Cardiac fibroblast (primary cell): ENCODE measurements at places on chromosomes 3 and 15.

DNA sequence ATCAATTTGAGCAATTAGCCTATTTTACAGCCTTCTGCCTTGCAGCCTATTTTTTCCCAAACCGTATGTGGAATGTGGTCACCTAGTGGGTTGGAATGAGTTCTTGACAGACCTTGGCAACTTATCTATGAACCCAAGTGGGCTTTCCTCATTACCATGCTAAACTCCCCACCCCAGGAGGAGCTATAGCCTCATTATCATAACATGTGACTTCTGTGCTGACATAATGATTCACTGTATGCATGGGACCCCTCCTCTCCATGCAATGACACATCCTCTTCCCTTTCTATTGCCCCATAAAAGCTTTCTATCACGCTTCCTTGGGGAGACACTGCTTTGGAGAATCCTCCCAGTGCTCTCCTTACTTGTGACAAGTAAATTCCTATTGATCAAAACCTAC lies 83.5 kb upstream of the FHIT start:
- no peak for DNase-seq

DNA sequence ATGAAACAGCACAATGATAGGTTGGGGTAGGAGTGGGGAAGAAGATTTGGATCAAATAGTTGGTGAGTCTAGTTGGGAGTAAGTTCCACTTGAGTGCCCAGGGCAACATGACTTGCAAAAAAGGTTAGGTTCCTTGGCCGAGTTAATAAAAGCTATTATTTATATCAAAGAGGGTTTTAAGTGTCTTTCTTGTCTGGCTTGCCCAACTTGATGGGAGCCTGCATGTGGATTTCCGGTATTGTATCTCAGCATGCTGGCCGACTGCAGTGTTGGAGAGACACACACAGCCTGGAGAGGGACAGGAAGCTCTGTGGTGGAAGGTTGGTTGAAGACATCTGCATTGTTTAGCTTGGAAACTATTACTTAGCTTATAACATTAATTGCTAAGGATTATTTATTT lies 449.5 kb upstream of the TBL1XR1 start:
- DNase-seq, result no peak

DNA sequence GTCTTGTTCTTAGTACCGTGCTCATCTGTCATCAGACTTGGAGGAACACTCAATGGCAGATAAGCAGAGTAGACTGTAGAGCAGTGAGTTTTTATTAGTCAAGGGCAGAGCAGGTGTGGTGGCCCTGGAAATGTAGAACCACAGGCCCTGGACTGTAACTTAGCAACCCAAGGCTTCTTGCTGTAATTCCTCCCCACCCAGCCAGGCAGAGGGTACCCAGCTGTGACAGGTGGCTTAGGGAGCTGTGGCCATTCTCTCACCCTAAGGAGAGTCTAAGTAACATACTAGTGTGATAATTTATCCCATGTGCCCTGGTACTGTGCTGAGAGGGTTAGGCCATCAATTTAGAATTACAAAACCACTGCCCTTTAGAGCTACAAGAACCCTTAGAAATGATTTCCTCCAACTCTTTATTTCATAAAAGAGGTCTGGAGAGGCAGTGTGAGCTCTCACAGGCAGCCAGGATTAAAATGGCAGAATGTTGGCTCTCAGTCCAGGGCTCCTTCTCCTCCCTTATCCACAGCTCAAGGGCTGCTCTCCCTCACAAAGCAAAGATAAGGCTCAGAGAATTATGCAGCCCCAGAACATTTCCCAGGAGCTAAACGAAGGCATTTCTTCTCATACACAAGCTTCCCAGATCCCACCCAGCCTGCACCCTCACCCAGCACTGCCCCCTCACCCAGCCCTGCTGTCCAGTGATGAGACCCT lies 3.0 kb downstream of the POMGNT2 start:
- peak; percentile 27 for DNase-seq

DNA sequence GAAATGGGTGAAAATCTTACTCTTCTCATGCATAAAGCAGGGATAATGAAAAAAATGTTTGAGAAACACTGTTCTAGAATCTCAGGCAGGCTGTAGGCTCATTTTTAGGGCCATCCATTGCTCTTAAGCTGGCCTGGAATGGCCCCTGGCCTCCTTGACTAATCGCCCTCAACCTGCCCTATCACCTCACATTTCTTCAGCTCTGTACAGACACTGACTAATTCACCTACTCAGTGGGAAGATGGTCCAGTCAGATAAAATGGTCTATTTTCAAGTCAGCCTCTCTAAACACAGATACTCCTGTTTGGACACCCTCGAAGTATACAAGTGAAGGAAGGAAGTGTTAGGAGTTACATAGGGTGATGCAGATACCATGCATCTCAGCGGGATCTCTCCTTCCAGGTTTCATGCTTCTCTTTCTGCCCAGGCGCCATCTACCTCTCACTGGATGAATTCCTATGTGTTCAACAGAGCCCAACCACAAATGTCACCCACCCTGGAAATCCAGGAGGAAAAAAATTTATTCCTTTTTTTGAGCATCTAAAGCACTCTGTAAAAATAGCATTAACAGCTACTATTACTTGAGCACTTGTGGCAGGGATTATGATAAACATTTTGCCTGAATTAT lies 12.1 kb downstream of the FMN1 start:
- DNase-seq, result no peak

DNA sequence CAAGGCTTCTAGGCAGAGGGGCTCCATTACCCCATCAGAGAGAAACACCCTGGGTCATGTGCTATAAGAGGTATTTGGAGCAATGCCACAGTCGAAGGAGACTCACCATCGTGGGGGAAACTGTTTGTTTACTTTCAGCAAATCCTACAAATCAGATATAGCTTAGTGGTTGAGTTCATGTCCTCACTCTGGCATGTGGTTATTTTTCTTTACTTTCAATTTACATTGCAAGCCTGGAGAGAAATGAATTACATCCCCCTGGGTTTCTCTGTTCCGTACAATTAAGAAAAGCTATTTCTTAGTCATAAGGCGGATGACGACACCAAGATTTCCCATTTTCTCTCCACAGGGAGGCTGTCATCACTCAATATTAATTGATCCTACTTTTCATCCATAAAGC lies 36.9 kb downstream of the RFTN1 start:
- peak; percentile 93 for DNase-seq

DNA sequence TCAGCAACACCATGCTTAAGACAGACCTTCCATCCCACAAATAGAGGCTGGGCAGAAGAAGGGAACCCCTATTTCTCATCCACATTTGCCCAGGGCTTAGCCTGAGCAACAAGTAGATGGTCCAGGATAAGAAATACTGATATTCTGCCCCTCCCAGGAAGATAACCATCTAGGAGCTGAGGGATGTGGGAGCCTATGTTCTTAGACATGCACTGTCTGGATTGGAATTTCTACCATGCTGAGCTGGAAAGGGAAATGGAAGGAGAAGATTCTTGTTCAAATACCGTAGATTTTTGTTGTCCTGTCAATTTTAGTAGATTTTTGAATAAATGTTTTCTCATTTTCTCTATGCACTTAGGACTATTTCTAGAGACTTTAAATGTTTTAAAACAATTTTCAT lies 450.7 kb upstream of the SEMA6D start:
- DNase-seq, result no peak

GRCh38 chr15:35720019-35720418 lies 174.1 kb upstream of the DPH6 start:
- peak; percentile 27 for DNase-seq

DNA sequence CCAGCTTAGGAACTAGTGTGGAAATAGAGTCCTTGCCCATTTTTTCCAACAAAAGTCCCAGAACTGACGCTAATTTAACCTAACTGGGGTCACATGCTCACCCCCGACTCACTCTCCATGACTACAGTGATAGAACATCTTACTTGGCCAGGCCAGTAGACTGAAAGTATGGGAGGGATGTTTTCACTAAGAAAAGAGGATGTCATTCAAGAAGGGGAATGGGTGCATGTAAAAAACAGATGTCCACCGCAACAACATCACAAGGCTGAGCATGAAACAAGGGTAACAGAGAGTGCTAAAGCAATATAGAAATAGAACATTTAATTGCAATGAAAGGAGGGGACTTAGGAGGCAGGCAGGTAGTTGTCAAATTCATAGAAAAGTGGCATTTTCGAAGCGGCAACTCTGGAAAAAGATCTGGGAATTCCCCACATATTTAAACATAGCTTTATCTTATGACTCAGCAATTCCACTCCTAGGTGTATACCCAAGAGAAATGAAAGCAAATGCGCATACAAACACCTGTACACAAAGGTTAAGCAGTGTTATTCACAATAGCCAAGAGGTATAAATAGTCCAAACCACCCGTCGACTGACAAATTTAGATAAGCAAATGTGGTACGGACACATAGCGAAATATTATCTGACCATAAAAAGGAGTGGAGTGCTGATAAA lies 41.1 kb upstream of the UBE2E2 start:
- no peak for DNase-seq

GRCh38 chr3:116093374-116093773 lies 351.9 kb downstream of the LSAMP start:
- no peak for DNase-seq

DNA sequence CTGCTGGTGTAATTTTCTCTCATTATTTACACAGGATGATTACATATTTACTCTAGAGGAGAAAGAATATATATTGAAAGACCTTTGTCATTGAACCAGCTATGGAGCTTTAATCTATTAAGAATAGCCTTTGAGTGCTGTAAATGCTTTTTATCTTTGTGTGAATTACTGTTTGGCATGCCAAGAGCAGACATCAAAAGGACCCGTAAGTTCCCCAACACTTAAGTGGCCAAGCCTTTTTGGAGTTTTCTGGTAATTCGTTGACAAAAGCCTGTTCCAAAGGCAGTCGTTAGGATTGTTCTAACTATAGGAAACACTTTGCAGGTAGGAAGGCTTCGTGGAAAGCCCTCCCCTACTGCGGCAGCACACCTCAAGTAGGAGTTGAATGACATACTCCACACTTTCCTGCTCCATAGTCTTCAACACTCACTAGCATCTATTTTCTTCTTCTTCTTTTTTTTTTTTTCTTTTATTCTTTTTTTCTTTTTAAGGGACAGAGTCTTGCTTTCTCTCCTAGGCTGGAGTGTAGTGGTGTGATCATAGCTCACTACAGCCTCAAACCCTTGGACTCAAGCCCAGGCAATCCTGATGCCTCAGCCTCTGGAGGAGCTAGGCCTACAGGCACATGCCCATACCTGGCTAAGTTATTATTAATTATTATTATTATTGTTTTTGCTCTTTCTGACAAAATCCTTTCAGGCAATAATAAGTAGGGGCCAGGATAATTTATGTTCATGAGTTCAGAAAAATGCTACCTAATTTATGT lies 98.6 kb downstream of the SUCNR1 start:
- no peak for DNase-seq

- no peak for DNase-seq
These were observed 57.6 kb downstream of the BHLHE40 start for GRCh38 chr3:5036858-5037257.

- DNase-seq, result no peak
These were observed 5.6 kb downstream of the SLC25A38 start for GRCh38 chr3:39388741-39389248.

- DNase-seq, result peak; percentile 38
These were observed 74.4 kb downstream of the P2RY1 start for GRCh38 chr3:152909180-152909883.

- no peak for DNase-seq
These were observed 24.1 kb upstream of the MRPS22 start for GRCh38 chr3:139319428-139320402.

- DNase-seq, result no peak
These were observed 460.0 kb upstream of the RARB start for GRCh38 chr3:24968036-24968435.

- no peak for DNase-seq
These were observed 10.9 kb downstream of the SLCO2A1 start for GRCh38 chr3:134018850-134019249.

DNA sequence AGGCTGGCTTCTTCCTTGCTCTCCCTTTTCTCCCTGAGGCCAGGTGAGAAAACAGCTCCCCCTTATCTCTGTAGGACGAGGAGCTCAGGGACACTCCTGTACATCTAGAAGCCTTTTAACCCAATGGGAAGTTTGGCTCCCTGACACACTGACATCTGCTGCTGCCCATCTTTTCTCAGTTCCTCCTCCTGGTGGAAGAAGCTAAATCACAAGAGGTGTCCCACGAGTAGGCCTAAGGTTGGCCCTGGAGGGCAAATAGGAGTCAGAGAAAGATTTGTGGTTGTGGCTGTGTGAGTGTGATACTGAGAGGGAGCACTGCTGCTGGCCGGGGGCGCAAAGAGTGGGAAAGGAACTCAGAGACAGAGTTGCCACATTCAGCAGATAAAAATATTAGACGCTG lies 49.5 kb downstream of the ARHGAP31 start:
- no peak for DNase-seq

GRCh38 chr3:130897316-130897715 lies 3.4 kb downstream of the ATP2C1 start:
- DNase-seq, result no peak

GRCh38 chr3:184574515-184575417 lies 13.2 kb downstream of the EPHB3 start:
- no peak for DNase-seq

DNA sequence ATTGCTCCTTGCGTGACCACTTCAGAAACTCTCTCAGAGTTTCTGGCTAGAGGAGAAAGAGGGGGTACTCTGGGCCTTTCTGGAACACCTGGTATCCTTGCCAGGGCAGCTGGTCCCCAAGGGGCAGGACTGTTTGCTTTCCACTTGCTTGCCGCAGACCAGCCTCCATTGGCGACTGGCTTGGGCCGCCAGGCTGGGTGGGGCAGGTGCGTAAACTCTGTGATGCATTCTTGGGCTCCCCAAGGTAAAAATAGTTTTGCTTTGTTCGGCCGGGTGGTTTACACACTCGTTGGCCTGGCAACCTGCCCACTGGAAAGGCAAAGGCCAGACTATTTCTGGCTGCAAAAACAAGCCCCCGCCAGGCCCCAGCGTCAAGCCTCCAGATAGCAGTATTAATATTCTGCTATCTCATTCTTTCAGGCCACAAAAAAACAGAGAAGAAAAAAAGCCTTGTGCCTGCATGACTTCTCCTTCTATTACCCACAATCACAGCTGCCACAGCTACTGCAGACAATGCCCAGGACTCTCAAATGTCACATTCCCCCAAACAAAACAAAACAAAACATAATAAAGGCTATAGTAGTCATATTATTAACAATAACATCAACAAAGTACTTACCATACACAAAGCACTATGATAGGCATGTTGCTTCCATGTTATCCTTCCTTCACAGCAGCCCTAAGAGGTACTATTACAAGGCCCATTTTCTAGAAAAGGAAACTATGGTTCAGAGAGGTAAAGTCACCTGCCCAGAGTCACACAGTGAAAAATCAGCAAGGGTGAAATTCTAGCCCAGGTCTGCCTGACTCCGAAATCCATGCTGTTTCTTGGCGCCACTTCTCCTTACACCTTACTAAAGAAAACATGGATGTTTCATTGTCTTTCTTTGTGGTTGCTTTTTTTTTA lies 14.0 kb upstream of the SSUH2 start:
- peak; percentile 56 for DNase-seq

GRCh38 chr15:43471975-43472374 lies 21.0 kb downstream of the TP53BP1 start:
- DNase-seq, result no peak

GRCh38 chr15:66144978-66145725 lies 108.4 kb downstream of the MEGF11 start:
- no peak for DNase-seq

DNA sequence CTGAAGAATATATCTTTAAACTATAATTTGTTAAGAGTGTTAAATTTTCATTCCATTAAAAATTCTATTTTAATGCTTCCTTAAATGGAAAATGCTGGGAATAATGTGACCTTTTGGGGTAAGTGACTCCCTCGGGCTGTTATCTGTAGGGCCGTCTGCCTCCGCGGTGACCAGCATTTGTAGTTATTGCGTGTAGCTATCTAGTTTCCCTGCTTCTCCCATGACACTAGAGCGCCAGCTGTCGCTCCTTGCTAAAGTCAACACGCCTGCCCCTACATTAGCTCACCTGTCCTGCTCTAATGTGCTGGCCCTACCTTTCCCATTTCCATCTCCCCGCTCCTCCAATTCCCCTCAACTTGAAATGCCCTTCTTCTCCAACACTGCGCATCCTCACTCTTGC lies 12.4 kb upstream of the CHRM5 start:
- no peak for DNase-seq
